T-helper 2 cell treated with Interferon-gamma antibody and Interleukin-4, amounts not matched to agents 5 μg/mL and 100 μg/mL, for 36 hours (primary cell): ENCODE measurements at places on chromosomes 5 and 9.
A peak's percentile ranks its signal among the peaks of the same experiment; 100 is the strongest.

DNA sequence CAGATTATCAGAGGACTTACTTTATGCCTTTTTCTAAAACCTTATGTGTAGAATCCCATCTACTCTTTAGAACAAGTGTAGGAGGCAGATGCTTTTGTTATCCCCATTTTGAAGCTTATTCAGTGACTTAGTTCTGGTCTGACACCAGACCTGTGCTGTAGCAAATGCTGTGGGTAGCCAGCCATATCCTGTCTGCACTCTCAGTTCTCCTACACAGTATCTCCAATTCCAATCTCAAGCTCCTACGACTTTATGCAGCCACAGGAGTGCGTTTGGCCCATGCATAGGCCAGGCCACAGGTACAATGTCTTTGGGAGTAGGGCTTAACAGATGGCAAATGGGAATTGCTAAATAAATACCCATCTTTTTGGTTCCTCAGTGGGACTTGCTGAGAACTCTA, 292.6 kb downstream of the MCTP1 start:
- DNase-seq, result no peak

DNA sequence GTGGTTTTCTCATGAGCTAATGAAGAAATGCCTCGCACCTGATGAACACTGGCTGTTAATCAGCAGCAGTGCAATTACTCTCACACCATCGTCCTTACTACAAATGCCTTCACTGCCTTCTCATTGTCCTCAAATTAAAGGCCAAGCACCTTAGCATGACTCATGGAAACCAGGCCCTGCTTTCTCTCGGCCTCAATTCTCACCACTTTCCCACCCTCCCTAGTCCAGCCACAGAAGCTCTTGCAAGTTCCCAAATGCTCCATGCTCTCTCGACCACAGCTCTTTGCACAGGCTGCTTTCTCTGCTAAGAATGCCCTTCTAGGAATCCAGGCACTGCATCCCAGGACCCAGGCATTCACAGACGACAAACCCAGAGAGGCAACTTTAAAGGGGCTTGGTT, 94.6 kb upstream of the KLF4 start:
- no peak for DNase-seq

DNA sequence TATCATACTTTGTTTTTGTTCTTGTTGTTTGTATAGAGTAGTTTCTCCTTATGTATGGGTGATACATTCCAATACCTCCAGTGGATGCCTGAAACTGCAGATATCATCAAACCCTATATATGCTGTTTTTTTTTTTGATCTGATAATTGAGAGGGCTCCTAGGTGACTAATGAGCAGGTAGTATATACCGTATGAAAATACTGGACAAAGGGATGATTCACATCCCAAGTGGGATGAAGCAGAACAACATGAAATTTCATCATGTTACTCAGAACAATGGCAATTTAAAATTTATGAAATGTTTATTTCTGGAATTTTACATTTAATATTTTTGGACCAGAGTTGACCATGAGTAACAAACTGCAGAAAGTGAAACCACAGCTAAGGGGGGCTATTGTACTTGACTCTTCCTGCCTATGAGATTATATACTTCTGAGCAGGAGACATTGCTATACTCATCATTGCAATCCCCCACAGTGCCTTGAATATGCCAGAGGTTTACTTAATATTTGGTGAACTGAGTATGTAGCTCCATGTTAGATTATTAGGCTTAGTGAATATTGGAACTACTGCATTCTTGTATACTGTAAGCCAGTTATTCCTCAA, 258.7 kb upstream of the FBXL7 start:
- DNase-seq, result no peak

GRCh38 chr9:131620764-131621520, 75.6 kb downstream of the PRRT1B start:
- DNase-seq, result no peak

DNA sequence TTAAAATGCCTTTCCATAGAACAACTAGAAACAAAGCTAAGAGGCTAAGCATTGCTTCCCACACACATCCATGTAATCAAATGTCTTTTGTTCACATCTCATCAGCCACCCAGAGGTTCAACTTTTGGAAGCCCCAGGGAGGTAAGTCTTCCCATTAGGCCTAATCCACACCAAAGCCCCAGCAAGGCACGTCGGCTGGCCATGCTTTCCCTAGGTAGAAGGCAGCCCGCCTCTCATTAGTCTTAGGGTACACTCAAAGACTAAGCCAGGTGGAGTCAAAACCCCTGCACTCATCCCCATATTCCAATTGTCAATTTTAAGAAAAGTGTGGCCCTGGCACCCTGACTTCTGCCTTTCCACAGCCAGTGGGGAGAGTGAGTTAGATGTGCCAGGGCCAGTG, 87.9 kb downstream of the ATPSCKMT start:
- no peak for DNase-seq

DNA sequence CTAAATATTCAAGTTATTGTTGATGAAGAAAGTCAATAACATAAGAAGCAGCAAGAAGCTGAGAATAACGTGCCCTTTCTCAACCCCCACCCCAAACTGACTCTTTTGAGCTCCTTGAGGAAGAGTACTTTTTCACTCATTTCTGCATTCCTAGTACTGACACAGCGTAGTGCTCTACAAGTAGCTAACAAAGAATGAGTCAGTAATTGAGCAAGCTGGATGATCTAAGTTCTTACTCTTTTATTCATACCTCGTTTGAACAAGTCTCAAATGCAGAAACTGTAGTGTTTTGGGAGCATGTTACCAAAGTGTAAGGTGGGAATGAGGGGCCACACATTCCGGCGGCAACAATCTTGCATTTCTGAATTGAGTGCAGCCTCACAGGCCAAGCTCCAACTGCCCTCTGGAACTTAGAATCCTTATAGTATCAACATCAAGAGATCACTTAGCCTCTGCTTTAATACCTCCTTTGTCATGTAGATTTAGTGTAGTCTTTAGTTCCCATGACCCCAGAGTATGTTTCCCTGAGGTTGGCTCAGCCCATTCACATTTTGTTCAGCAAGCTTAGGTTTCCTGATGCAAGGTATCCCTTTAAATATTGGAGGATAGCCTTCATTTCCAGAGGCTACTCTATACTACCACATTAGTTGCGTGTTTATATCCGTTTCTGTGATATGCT, 152.0 kb downstream of the PRR16 start:
- DNase-seq, result no peak

DNA sequence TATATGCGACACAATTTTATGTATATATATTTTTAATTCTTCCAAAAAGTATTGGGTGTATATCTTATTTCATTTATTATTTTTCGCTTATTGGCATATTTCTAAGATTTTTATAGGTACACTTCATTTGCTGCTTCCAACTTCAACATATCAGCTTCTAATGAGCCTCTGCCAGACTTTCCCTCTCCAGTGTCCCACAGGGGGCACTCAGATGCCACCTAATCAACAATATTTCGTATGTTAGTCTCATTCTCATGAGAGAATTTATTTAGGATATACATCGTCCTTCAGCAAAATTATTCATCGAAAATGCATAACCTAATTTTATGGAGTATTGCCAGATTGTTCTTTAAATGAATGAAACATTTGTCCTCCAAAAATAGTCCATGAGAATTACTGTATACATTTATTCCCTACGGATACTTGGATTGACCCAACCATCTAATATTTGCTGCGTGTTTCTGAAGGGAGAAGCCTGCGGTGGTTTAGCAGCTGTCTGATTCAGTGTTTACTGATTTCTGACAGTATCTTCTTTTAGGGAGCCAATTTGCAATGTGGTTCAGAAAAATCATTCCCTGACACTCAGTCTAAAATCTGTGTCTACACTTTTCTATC, 100.6 kb upstream of the SELENOP start:
- no peak for DNase-seq

DNA sequence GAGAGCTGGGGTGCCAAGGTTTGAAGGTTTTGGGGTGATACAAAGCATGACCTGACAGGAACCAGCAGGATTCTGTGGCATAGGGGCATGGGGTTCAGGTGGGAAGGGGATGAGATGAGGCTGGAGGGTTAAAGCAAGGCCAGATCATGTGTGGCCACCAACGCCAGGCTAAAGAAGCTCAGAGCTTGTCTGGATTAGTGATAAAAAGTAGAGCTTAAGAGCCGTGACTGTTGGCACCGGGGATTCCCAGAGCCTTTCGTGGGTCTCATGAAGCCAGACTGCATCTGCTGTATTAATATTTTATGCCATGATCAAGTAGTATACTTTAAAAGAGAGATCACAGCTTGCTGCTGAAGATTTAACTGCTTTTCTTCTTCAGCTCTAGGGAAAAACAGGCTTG, 8.5 kb upstream of the GSN start:
- DNase-seq, result no peak

GRCh38 chr5:68780299-68780955, 313.4 kb upstream of the SLC30A5 start:
- no peak for DNase-seq

- no peak for DNase-seq
These were observed 120.6 kb upstream of the GABRP start for GRCh38 chr5:170662966-170663365.

GRCh38 chr9:92671323-92671722, 1.4 kb upstream of the IPPK start:
- DNase-seq, result no peak

DNA sequence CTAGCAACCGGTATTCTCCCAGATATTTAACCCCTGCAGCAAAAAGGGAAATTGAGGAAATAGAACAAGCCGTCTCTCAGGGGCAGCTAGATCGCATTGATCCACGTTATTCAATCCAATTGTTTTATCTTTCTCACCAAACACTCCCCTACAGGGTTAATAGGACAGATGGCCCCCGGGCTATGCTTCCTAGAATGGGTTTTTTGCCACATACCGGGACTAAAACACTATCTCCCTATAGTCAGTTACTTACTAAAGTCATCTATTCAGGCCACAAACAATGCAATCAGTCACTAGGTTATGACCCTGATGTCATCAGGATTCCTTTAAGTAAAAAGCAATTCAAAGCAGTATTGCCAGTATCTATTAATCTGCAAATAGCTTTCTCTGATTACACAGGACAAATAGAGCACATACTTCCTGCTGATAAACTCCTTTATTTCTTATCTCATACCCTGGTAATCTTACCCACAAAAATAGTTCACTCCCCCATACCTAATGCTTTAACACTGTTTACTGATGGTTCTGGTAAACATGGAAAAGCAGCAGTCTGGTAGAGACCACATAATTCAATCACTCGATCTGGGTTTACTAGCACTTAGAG, 159.0 kb downstream of the CPLANE1 start:
- no peak for DNase-seq

GRCh38 chr5:151357792-151358191, 10.4 kb upstream of the SLC36A2 start:
- DNase-seq, result no peak

DNA sequence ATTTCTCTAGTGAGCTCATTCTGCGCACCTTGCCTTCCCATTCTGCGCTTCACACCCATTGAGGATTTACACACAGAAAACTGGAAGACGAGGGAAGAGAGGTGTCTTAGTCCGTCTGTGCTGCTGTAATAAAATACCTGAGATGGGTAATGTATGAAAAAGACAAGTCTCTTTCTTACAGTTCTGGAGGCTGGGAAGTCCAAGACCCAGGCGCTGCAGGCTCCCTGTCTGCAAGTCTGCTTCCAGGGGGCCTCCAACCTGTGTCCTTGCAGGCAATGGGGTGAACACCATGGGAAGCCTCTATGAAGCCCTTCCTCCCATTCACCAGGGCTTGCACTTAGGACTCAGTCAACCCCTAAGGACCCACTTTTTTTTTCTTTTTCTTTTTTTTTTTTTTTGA, 245.0 kb downstream of the AUH start:
- no peak for DNase-seq

- DNase-seq, result no peak
These were observed 301.4 kb upstream of the RFX3 start for GRCh38 chr9:3827175-3827574.

GRCh38 chr9:96779089-96779488, 1.2 kb upstream of the ZNF510 start:
- DNase-seq, result no peak

- DNase-seq, result peak; percentile 40
These were observed 35.3 kb downstream of the UBE2QL1 start for GRCh38 chr5:6483880-6484382.

- DNase-seq, result no peak
These were observed 128.3 kb upstream of the C9orf72 start for GRCh38 chr9:27701587-27701986.

DNA sequence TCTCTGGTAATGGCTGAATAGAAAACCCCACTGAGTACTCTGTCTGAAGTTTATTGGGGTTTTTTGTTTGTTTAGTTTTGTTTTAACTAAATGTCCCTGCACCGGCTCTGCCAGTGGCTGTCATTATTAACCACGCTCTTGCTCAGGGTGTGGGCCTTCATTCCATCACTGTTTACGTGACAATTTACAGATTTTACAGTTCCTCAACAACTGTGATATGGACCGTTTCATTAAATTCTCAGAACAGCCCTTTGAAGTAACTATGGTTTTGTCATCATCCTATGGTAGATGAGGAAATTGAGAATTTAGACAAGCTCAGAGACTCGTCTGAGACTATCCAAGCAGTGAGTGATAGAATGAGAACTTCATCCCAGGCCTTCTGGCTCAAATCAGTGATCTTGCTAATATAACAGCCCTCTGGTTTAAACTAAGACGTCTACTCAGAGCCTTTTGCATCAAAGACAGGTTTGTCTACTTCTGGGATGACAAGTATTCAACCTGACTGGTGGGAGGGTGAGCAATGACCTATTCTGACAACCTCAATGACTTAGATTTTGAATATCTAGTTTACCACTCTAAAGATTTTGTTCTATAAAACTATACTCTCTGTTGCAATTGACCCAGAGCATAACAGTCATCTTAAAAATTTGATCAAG, 77.3 kb upstream of the MAP3K1 start:
- no peak for DNase-seq

- no peak for DNase-seq
These were observed 13.9 kb downstream of the IPPK start for GRCh38 chr9:92655896-92656536.

DNA sequence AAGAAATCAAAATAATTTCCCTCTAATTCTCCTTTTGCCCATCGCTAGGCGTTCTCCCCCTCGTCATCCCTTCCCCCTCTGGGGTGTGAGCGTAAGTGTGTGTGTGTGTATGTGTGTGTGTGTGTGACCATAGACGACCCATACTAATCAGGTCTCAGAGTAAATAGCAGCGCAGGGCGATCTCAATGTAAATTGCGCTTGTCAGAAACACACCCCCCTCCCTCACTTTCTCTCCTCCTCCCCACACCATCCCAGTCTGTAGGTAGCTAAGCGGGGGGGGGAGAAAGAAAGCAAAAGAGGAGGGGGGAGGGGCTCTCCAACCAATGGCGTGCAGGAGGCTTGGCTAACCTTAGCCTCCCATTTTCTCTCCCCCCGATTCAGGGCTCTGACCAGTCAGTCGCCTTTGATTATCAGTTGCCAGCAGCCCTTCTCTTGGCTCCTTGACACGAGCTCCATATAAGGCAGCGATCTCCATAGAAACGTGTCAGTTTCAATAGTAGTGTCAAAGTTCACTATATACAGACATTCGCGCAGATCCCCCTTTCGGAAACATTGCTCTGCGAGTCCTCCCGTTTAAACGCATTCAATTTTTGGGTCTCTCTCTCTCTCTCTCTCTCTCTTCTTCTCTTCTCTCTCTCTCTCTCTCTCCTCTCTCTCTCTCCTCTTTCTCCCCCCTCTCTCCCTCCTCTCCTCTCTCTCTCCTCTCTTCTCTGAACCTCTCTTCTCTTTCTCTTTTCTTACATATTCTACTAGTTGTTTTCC, at the start of gene NR2F1:
NR2F1 (plus strand) TSS at position 546 of the 762 bp plus-strand sequence. CDS start 1,802 bp downstream, outside the sequence.
- DNase-seq, result no peak

- DNase-seq, result no peak
These were observed 174.7 kb downstream of the WDR70 start for GRCh38 chr5:37553720-37554404.
